ENCODE measurements at places on chromosomes 6 and 20.

GRCh38 chr6:39377539-39377950 lies 55.0 kb upstream of the KCNK16 start:
- DNase-seq, result no peak

- DNase-seq, result no peak
Observed at GRCh38 chr6:40807484-40807883, 220.3 kb upstream of the LRFN2 start.

- DNase-seq, result no peak
Observed at GRCh38 chr6:84768442-84769174, 4.2 kb upstream of the TBX18 start.

DNA sequence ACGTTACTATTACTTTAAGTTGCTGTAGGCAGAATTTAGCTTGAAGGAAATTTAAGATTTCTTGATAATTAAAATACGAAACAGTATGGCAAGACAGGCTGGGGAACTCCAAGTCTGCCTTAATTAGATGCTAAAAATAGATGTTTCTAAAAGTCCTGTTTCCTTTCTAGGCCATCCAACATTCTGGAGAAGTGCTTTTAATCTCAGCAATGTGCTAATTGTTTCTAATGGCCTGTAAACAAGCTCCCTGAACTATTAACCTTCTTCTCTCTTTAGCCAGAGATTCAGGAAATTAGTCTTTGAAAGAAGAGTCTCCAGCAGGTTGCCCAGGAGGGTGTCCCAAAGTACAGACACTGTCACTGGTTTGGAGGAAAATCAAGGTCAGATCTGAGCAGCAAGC lies 677.3 kb upstream of the AGPAT4 start:
- no peak for DNase-seq

GRCh38 chr20:56014151-56014550 lies 8.8 kb upstream of the CBLN4 start:
- no peak for DNase-seq

- DNase-seq, result no peak
Observed at GRCh38 chr6:11432713-11433450, 104.7 kb upstream of the TMEM170B start.

DNA sequence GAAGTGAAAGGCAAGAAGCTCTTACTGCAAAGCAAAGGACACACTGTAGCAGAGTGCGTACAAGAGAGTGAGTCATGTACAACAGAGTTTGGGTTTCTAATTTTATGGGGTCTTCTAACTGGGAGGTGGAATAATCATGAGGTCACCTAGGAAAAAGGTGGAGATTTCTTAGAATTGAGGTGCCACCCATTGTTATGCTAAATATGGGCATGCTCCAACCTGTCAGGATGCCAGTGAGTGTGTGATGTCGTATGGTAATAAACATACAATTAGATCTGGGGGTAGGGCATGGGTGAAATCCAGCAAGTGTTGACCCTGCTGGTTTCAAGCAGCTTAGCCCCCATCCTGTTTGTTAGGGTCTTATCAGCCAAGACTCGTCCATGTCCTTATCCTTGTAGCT lies 46.6 kb downstream of the OR2B6 start:
- DNase-seq, result no peak

DNA sequence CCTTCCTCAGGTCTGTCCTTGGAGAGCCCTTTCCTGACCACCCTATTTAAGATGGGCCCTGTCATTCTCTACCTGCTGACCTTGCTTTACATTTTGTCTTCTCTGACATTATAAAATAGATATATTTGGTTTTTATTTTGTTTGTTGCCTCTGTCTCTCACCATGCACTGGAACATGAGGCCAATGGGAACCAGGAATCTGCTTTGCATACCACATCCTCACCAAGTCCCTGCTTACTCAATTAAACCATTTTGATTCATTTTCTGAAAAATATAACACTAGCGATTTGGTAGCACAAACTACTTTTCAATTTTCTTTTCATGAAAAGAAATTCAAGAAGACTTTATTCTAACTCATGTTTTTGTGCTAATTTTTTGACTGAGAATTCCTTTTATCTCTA lies 32.8 kb upstream of the POPDC3 start:
- no peak for DNase-seq

DNA sequence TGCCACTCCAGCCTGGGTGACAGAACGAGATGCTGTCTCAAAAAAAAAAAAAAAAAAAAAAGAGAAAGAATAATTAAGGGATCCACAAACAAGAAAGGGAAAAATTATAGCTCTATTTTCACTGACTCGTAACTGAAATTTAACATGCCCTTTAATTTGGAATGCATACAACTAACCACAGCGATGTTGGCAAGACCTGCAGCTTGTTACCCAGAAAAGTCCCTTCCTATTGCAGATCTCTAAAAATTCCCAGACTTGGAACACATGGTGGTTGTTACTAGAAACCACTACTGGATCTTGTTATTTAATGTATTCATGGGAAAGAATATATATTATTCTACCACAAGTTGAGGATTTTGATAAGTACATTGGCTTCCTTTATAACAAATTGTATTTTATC lies 27.8 kb upstream of the SMIM28 start:
- no peak for DNase-seq

- DNase-seq, result no peak
Observed at GRCh38 chr6:146345598-146345997, 198.0 kb upstream of the RAB32 start.

Data from bone marrow (tissue), 2 donors.